ENCODE measurements at places on chromosomes 11 and 22.

DNA sequence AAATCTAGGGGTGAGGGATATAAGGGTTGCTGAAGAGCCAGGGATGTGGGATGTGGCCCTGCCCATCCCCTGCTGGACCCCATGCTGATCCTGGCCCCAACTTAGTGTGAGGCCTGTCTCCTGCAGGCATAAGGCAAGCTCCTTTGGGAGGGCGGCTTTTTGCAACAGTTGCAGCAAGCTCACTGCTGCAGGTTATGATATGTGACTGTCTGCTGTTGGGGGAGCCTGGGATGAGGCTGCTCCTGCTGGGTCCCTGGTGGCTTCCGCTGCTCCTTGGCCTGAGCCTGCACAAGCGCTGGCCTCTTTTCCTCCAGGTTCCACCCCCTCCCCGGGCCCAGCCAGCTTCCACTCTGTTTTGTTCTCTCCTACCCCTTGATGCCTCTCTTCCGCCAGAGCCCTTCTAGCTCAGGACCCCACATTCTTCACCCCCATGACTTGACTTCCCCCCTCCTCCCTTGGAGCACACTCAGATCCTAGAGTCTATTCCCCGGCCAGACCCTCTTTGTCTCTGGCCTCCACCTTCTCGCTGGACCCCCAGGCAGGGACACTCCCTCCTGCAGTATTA is 35.0 kb upstream of the SYT13 start:
- DNase-seq: no peak

DNA sequence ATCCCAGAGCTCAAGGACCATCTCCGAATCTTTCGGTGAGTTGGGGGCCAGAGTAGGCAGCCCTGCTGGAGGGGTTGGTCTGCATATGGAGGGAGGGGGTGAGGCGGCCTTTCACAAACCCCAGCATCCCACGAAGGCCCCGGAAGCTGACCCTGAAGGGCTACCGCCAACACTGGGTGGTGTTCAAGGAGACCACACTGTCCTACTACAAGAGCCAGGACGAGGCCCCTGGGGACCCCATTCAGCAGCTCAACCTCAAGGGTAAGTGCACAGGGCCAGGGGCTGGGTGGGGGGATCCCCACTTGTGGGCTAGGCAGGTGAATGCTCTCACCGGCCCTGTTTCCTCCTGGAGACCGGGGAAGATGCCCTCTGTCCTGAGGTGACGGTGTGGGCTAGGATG is 6.2 kb downstream of the TRPT1 start:
- no peak for DNase-seq

DNA sequence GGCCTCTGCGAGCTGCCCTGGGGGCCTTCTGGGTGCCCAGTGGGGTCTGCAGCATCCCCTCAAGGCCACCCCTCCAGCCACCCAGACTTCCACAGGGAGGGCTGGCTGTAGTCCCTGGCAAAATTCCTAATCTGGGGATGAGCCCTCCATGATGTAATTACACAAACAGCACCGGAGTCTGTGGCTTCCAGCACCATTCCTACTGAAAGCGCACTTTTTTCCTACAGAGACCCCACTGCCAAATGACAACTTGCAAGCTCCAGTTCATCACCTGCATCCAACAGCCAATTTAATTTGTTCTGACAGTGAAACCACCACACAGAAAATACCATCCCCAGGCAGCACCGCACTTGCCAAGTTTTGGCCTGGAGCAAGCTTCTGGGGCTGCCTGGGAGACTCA is 70.4 kb downstream of the TRMU start:
- DNase-seq: no peak

DNA sequence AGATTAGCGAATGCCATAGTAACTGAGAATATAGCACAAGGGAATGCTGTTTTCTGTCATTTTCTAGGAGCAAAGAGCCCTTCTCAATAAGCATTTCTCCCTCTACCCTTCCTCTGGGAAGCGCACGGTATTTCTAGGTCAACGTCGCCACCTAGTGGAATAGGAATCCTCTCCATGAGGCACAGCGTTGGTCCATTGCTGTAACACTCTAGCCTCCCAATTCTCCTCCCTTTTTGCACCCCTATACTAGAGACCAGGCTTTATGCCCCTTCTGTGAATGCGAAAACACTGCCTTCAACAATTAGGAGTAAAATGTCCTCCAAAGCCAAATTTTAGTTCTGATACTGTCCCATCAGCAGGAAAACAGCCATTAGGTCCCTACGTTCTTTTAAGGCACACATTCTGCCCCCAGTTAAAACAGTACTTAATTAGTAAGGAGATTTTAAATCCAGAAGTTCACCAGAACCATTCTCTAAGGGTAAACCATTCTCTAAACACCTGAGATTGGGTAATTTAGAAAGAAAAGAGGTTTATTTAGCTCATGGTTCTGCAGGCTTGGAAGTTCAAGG is 12.8 kb upstream of the HYLS1 start:
- peak; percentile 59 for DNase-seq

GRCh38 chr11:84518631-84519183 is 1108.4 kb downstream of the DLG2 start:
- DNase-seq: no peak

All from stimulated activated naive CD8-positive, alpha-beta T cell treated with anti-CD3 and anti-CD28 coated beads, Interleukin-15, Interleukin-2, amounts not matched to agents 100 U/mL and 50 U/mL, for 24 hours (primary cell).